ENCODE measurements at places on chromosomes 2 and 18. TPM values are rescaled to one million over a fixed set of nuclear protein-coding genes. Genes with fewer than 3 reads are reported as not detected.

The CRYGC gene
- total RNA-seq = not detected

The LOXHD1 gene
- total RNA-seq = not detected

The DARS1 gene
- 98.0 TPM for total RNA-seq

The FRZB gene
- 1.1 TPM for total RNA-seq

The RAD51AP2 gene
- under 0.01 TPM for total RNA-seq

The PRKAG3 gene
- total RNA-seq = not detected

The IL36RN gene
- total RNA-seq = not detected

The SLC25A12 gene
- 20.0 TPM for total RNA-seq

The OTOS gene
- not detected for total RNA-seq

The PAIP2B gene
- total RNA-seq = 0.17 TPM

The TFPI gene
- 608 TPM for total RNA-seq
